Central memory CD8-positive, alpha-beta T cell (primary cell): ENCODE measurements at places on chromosomes 13 and 19.

- no peak for DNase-seq
These were observed 228.5 kb downstream of the NDFIP2 start for GRCh38 chr13:79709471-79709870.

DNA sequence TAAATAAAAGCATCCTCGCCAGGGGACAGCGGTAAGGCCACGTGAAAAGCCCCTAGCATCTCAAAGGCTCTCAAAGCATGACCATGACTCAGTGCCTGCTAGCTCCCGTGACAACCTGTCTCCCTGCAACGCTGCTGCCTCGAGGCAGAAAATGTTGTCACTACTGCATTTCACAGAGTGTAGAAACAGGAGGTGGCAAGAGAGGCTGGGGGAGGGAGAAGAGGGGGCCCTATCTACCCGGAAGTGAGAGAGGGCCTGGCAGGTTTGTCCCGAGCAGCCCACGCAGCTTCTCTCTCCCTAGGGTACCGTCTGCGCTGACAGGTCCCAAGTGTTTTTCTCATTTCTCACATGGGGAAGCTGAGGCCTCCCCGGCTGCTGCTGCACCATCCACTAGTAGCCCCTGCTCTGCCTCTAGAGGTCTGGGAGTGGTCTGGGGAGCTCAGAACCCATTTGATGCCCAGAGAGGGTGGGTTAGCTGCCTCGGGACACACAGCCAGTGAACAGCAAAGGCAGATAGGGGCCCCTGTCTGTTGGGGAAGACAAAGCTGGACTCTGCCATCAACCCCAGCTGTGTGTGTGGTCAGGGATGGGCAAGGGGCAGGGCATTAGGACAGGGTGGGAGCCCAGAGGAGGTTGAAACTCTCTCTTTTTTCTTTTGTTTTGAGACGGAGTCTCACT, 3.7 kb downstream of the TINCR start:
- no peak for DNase-seq

DNA sequence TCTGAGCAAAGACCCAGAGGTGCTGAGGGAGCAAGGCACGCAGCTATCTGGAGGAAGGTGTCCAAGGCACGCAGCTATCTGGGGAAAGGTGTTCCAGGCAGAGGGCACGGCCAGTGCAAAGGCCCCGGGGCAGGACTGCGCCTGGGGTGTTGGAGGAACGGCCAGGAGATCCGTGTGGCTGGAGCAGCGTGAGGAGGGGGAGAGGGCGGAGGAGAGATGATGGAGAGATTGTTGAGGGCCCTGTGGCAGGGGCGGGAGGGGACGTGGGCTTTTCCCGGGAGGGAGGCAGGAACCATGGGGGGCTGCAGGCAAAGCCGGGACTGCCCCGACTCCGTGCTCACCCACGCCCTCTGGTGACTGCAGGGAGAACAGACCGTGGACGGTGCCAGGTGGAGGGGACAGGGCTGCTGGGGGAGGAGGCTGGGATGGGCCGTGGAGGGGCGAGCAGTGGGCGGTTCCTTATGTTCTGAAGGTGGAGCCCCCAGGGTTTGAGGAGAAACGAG, 13.3 kb upstream of the MISP start:
- DNase-seq = peak; percentile 43

GRCh38 chr19:3868770-3869456, at the start of gene ZFR2:
ZFR2 (minus strand) TSS chr19:3869038; CDS start chr19:3869017, 21 bp downstream.
- no peak for DNase-seq

DNA sequence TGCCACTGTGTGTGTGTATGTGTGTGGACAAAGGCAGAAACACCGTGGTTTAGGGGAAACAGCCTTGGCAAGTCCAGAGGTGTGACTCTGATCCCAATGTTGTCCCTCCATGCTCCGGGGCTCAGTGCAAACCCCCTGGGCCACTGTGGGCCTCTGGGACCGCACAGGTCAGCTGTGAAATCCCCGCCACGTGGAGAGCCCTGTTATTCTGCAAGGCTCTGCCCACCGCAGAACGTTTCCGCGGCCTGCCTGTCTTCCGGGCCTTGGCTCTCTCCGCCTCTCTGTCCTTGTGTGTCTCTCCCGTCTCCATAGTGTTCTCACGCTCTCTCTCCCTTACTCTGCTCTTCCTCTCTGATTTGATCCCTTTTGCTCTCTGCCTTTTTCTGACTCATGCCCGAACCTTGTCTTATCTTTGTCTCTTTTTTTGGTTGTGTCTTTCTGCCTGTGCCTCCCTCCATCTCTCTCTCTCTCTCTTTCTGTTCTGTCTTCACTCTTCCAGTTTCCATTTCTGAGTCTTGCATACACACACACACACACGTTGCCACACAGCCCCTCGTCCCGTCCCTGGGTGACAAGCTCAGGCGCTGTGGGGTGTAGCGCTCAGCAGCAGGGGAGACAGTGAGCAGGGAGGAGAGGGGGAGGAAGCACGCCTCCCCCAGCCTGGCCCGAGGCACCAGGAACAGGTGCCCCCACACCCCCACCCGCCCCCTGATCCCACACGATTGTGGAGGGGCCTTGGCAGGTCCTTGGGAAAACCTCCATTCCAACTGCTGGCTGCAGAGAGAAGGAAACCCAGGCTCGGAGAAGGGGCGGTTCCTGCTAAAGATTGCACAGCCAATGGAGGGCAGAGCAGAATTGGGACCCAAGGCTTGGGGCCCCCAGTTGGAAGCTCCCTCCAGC, 3.0 kb downstream of the TTYH1 start:
- DNase-seq = no peak

GRCh38 chr13:44578067-44578400, 1.9 kb upstream of the TSC22D1 start:
- DNase-seq = no peak

- no peak for DNase-seq
These were observed 8.7 kb downstream of the SIGLECL1 start for GRCh38 chr19:51259348-51260245.

DNA sequence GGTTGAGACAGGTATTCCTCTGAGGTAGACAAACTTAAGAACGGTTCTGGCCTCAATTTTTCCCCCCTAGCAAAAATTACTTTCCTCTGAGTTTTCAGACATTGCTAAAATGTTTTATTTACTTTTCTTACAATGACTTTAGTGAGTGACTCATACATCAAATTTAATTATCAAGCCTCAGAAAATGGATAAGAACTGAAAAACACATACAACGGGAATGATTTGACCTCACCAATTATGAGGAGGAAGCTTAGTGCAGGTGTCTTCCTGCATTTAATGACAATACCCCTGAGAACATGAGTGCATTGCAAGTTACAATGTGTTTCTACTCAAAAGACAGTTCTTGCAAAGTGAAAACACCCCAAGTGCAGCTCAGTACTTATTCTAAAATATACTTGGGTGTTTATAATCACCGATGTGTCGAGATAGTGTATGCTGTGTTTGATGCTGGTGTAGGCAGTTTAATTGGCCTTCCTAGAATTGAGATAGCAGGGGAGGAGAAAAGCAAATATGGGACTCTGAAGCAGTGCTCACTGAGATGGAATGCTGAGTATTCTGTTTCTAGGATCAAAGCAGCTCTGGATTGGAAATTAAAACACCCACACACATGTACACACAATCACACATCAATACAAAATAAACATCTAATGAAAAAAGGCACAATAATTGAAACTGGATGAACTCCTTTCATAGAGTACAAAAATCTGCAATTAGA, 189.5 kb upstream of the SLC10A2 start:
- DNase-seq = no peak

GRCh38 chr13:77907666-77908341, 10.8 kb downstream of the EDNRB start:
- no peak for DNase-seq

DNA sequence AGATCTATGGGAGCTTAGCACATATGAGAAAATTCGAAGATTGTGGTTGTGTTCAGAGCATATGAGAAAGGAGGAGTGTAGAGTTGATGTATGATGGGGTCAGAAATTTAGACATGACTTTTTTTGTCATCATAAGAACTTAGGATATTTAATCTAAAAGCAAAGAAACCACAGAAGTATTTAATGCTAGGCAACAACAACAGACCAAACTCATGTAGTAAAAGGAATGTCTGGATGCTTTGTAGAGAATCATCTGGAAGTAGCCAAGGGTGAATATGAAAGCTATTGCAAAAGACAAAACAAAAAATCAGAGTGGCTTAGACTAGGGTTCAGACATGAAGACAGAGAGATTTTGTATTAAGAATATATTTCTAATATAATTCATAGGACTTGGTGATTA, 190.3 kb downstream of the SLITRK1 start:
- no peak for DNase-seq

- DNase-seq = no peak
These were observed 182.3 kb downstream of the MZT1 start for GRCh38 chr13:72545030-72545719.

GRCh38 chr19:28075229-28075628, 1137.7 kb downstream of the UQCRFS1 start:
- no peak for DNase-seq
